Activated CD4-positive, alpha-beta T cell treated with anti-CD3 and anti-CD28 coated beads for 4 hours (primary cell): ENCODE measurements at places on chromosomes 12 and 14.

GRCh38 chr12:92546635-92547348, 156.0 kb upstream of the PLEKHG7 start:
- DNase-seq, result no peak

- no peak for DNase-seq
Measured at GRCh38 chr12:43100231-43100630, 451.8 kb downstream of the ADAMTS20 start.

DNA sequence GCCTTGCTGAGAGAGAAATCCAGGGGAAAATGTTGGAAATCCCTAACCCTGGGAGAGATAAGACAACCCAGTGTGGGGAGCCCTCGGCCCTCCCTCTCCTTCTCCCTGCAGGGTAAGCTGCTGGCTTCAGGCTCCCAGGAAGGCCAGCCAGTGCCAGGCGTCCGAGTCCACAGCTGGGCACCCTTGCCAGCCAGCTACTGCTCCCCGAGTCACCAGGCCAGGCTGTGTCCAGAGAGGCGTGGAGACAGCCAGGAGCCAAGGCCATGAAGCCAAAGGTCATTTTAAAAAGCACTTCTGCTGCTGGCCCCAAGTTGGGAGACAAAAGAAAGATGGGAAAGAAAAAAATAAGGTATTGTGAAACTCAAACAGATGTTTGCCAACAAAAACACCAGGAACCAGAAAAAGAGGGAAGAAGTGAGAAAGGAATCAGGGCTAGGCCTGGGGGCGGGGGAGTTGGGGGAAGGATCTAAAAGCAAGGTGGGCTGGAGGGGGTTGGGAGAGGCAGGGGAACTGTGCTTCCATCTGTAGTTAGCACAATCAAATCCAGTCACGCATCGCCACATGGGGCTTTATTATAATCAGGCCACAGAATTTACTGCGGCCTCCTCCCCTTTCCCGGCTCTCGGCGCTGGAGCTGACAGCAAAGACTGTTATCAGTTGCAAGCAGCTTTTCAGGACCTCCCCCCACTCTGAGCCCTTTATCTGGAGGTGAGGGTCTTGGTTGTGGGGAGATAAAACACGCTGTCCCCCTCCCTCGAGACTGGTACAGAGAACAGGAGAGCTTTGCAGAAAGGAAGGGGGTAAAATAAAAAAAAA, 33.5 kb downstream of the RBM19 start:
- no peak for DNase-seq

DNA sequence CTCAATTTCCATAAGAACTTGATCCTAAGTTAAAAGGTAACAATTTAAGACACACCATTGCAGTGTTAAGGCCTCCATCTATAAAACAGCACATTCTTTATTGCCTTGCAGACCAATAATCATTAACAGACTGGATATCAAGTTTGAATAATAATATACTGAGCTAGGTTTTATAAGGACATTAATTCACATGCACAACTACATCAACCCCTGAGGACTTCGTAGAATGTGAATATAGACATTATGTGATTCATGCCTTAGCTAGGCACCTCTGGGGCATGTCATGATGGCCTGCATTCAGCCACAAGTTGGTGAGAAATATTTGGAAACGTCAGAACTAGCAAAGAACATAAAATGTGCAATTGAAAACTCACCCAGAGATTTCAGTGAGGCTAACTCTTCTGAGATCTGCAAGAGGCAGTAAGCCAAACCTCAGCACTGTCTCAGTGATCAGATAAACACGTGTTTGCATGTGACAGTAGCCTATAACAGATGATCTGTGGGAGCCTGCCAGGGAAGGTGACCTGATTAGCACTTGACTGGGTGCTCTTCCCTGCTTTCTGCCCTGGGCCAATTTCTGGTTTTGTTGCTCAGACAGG, 492.2 kb downstream of the FLRT2 start:
- DNase-seq, result no peak

DNA sequence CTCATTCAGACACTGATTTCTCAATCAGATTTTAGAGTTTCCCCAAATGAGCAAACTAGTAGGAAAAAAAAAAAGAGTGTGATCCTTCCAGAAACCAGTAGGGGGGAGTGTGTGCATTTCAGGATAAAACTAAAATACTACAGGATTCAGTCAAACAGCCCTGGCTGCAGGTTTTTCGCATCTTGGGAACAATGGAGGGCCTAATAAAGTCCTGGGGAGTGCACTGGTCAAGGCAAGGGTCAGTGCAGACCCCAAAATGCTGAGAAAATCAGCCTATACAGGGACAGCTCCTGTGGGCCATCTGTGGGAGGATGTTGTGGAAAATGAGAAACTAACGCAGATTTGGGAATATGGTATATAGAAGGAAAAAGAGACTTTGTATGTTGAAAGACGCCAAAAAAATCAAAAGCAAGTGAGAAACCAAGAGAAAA, 22.2 kb upstream of the ABCD4 start:
- no peak for DNase-seq

GRCh38 chr12:4789776-4790175, 69.6 kb downstream of the GALNT8 start:
- no peak for DNase-seq

DNA sequence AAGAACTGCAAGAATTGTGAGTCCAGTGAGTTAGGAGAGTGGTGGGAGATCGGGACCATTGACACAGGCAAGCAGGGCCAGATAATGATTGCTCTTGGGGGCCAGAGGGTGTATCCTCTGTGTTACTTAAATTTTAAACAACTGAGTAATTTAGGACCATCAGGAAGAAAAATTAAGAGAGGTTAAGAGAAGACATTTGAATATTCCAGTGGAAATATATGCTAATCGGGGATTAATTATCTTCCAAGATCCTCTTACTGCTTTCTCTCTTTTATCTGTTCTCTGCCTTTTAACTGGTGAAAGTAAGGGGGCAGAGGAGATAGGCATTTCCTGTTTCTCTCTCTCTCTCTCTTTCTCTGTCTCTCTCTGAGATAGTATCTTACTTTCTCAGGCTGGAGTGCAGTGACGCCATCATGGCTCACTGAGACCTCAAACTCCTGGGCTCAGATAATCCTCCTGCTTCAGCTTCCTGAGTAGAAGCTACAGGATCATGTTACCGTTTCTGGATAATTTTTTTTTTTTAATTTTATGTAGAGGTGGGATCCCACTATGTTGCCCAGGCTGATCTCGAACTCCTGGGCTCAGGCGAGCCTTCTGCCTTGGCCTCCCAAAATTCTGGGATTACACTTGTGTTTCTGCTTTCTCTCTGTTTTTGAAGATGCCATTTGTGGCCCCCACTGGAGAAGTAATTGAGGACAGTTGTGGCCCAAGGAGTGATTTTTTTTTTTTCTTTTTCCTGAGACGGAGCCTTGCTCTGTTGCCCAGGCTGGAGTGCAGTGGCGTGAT, 85.1 kb downstream of the DIP2B start:
- DNase-seq, result no peak

DNA sequence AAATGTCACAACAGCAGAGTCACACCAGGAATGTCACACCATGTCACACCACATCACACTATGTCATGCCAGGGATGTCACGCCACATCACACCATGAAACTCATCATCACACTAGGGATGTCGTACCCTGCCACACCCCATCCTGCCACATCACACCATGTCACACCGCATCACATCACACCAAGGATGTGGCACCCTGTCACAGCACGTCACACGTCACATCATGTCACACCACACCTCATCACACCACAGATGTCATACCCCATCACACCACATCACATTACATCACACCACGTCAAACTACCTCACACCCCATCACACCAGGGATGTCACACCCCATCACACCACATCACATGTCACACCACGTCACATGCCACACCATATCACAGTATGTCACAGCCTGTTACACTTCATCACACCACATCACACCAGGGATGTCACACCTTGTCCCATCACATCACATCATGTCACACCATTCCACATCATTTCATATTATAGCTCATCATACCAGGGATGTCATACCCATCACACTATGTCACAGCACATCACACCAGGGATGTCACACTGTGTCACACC, 90.9 kb downstream of the TMEM121 start:
- DNase-seq, result no peak

DNA sequence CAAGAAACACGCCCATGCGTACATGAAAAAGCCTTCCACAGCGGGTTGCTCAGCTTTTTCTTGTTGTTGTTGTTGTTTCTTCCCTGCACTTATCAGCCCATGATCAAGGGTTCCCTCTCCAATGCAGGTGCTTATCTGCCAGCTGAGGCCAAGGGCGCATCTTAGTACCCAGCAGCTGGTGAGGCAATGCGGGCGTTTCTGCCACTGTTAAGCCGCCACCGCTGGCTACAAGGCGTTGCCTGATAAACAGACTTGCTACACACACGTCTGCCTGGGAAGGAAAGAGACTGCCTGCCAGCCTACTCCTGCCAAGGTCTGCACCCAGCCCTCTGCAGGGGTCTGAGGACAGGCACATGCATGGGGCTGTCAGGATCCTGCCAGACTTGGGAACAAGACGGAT, 345.9 kb downstream of the BCL11B start:
- DNase-seq, result peak; percentile 17

GRCh38 chr12:132851465-132851864, 22.8 kb upstream of the GOLGA3 start:
- DNase-seq, result no peak

- no peak for DNase-seq
Measured at GRCh38 chr12:13576935-13577500, 380.5 kb downstream of the EMP1 start.

DNA sequence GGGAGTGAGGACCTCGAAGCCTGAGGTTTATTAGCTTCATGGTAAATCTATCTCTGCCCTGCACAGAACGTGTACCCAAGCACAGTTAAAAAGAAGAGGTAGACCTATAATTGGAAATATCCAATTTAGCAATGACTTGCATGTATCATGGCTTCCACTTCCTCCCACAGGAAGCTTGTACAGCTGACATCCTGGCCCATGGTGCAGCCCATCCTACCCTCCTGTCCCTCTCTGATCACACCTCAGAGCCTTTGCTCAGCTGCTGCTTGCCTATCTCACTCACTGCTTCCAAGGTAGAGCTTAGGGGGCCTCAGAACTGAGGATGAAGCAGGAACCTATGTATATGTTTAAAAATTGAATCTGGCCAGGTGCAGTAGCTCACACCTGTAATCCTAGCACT, 4.3 kb upstream of the BCDIN3D start:
- no peak for DNase-seq

- DNase-seq, result no peak
Measured at GRCh38 chr14:56555921-56556570, 23.6 kb upstream of the TMEM260 start.

GRCh38 chr12:110934093-110934852, 13.9 kb upstream of the MYL2 start:
- DNase-seq, result no peak

- DNase-seq, result no peak
Measured at GRCh38 chr14:76946753-76947077, 81.8 kb downstream of the IRF2BPL start.

DNA sequence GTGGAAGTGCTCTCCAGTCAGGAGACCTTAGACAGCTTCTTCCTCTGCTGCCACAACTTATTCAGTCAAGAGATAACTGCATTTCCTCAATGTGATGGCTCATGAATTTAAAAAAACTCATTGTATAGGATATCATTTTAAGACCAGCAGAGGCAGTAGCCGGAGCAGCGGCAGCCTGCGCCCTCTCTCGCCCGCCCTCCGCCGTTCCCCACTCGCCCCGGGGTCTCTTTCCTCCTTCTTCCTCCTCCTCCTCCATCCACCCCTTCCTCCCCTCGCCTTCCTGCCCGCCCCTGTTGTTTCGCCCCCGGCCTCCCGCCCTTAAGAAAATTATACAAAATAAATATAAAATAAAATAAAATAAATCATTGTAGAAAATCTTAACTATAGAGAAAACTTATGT, 687.6 kb downstream of the FLRT2 start:
- no peak for DNase-seq

- DNase-seq, result no peak
Measured at GRCh38 chr14:76126076-76126475, 25.6 kb upstream of the GPATCH2L start.

- no peak for DNase-seq
Measured at GRCh38 chr12:69732088-69732487, 6.6 kb upstream of the RAB3IP start.

GRCh38 chr14:63991833-63992232, 139.0 kb downstream of the SYNE2 start:
- DNase-seq, result no peak

GRCh38 chr12:75936515-75937440, 94.8 kb downstream of the PHLDA1 start:
- no peak for DNase-seq

DNA sequence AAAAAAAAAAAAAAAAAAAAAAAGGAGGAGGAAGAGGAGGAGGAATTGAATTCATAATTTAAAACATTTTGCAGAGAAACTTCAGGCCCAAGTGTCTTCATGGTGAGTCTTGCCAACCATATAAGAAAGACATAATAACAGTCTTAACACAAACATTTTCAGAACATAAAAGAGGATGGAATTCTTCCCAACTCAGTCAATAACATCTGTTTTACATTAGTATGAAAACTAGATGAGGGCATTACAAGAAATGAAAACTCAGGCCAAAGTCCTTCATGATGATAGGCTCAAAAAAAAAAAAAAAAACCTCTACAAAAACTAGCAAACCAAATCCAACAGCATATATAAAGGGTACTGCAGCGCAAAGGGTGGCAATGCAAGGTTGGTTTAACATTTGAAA, 151.6 kb downstream of the FOXA1 start:
- no peak for DNase-seq

- no peak for DNase-seq
Measured at GRCh38 chr14:74018174-74018585, 908 bp downstream of the ENTPD5 start.

- no peak for DNase-seq
Measured at GRCh38 chr12:92288561-92288960, 142.9 kb upstream of the BTG1 start.

GRCh38 chr12:32970465-32971110, 74.0 kb upstream of the PKP2 start:
- no peak for DNase-seq

DNA sequence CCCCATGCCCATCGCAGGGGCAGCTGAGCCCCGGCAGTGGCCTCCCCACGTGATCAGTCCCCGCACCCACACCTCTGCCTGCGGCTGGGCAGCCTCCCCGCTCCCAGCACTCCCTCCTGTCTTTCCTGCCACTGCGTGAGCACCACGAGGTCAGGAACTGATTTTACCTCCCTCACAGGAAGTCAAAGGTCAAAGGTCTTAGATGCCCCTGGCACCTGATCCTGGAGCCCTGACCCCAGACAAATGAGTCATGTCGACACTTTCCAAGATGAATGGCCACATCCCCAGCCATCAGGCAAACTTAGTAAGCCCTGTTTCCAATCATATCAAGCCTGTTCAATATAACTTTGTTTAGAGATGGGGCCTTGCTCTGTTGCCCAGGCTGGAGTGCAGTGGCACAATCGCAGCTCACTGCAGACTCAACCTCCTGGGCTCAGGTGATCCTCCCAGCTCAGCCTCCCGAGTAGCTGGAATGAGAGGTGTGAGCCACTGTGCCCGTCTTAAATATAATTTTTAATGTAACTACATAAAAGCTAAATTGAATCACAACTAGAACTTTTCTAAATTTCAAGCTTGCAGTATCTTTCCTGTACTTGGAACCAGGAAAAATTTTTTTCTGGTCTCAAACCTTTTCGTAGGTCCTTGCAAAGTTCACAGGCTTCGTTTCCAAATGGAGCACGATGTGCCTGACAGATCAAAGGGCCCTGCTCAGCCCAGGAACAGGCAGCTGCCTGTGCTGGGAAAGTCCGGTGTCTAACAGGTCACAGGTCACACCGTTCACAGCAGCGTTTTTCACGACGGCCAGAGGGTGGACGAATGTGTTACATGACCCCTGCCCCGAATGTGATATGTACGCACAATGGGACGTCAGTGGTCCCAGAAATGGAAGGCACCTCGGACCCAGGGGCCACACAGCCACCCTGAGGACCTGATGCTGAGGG, 1.9 kb downstream of the LRCOL1 start:
- no peak for DNase-seq

- DNase-seq, result no peak
Measured at GRCh38 chr12:31331242-31331641, 5.3 kb upstream of the SINHCAF start.
